ENCODE measurements at places on chromosomes 12 and 14. TPM values are rescaled to one million over a fixed set of nuclear protein-coding genes. Genes with fewer than 3 reads are reported as not detected.

Gene POTEM
- total RNA-seq: not detected

Gene CHURC1
- 43.2 TPM for total RNA-seq

GRCh38 chr12:68835333-68835908 is 27.4 kb downstream of the MDM2 start:
- no peaks in the 10 kb centered on the region for H3K4me1 ChIP-seq
- peaks cover 37% of the 10 kb centered on the region for H3K36me3 ChIP-seq
- DNase-seq: no peak
- no peak overlapping the region for H3K27ac ChIP-seq

GRCh38 chr12:34398366-34398705 is 376.0 kb downstream of the ALG10 start:
- peak; percentile 8 for DNase-seq
- no peaks in the 10 kb centered on the region for H3K4me1 ChIP-seq
- H3K27me3 ChIP-seq: no peaks in the 10 kb centered on the region

DNA sequence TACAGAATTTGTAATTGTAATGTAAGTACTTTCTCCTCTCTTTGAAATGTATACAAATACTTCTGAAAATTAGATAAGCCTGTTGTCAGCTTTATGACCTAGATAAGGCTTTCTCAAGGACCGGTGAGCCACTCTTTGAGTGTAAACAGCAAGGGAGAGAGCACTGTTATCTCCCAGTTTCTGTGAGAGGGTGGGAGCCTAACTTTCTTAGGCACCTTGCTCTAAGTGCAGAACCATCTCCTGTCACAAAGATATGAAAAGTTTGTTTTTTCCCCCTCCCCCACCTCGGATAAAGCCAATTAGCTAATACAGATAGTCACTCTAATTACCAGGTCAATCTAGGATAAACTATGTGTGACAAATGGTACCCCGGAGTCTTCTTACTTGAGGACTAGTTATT is 35.8 kb downstream of the CAPS2 start:
- no peak overlapping the region for H3K4me3 ChIP-seq
- H3K27me3 ChIP-seq: no peaks in the 10 kb centered on the region
- H3K36me3 ChIP-seq: no peaks in the 10 kb centered on the region
- H3K27ac ChIP-seq: no peak overlapping the region
- DNase-seq: no peak

Measured in body of pancreas (tissue), 4 donors.